ENCODE measurements at places on chromosomes 7 and 10. TPM values are rescaled to one million over a fixed set of nuclear protein-coding genes. Genes with fewer than 3 reads are reported as not detected.

Gene SPDYE18
- 0.18 TPM for polyA plus RNA-seq

Gene CYP3A5
- 2.2 TPM for polyA plus RNA-seq

Gene GIMAP6
- 12.1 TPM for polyA plus RNA-seq

Gene SGMS1
- 15.8 TPM for polyA plus RNA-seq

Gene MMP21
- polyA plus RNA-seq = 0.03 TPM

Measured in lung (tissue), 17 donors.